Right atrium auricular region (tissue), 2 donors: ENCODE measurements at places on chromosomes 1 and 21. TPM values are rescaled to one million over a fixed set of nuclear protein-coding genes. Genes with fewer than 3 reads are reported as not detected.

- no peaks in the 10 kb centered on the region for H3K4me1 ChIP-seq
- DNase-seq = no peak
- H3K4me3 ChIP-seq = no peak overlapping the region
- H3K27ac ChIP-seq = no peak overlapping the region
These were observed 12.9 kb downstream of the PLEKHM2 start for GRCh38 chr1:15696956-15697521.

TSPEAR gene
- not detected for total RNA-seq

GRCh38 chr1:230548997-230549396 is 93.3 kb upstream of the COG2 start:
- no peak overlapping the region for H3K4me3 ChIP-seq
- H3K36me3 ChIP-seq = no peaks in the 10 kb centered on the region
- H3K27ac ChIP-seq = no peak overlapping the region
- no peak for DNase-seq
- no peaks in the 10 kb centered on the region for H3K27me3 ChIP-seq
- no peaks in the 10 kb centered on the region for H3K4me1 ChIP-seq

MOV10 gene
- total RNA-seq = 10.5 TPM

GRCh38 chr1:21823206-21823979 is 11.3 kb downstream of the LDLRAD2 start:
- H3K4me3 ChIP-seq = no peak overlapping the region
- no peaks in the 10 kb centered on the region for H3K27me3 ChIP-seq
- no peaks in the 10 kb centered on the region for H3K4me1 ChIP-seq
